ENCODE measurements at places on chromosomes 4 and X.

GRCh38 chr4:105815701-105816100, 79.6 kb upstream of the NPNT start:
- DNase-seq, result no peak

DNA sequence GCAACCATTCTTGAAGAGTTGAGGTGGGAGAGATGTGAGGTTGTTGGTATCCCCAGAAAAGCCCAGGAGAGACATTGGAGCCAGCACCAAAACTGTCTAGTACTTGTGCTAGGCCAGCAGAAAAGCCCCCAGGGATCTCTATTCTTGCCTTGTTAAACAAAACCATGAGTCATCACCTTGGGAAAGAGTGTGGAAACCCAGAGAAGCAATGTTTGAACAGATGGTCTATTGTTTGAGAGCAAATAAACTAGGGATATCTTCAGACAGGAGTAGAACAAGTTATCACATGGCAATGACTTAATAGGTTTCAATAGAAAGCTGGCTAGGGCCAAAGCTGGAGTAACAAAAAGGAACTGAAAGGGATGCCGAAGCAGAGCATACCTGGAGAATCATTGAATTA, 195.7 kb upstream of the CASK start:
- no peak for DNase-seq

- DNase-seq, result no peak
Measured at GRCh38 chrX:72037601-72038000, 94.1 kb downstream of the RTL5 start.

- DNase-seq, result no peak
Measured at GRCh38 chr4:17168571-17168970, 270.1 kb upstream of the LDB2 start.

GRCh38 chrX:106684207-106684606, 42.3 kb upstream of the RNF128 start:
- DNase-seq, result no peak

GRCh38 chr4:157791236-157791635, 381.6 kb downstream of the GASK1B start:
- no peak for DNase-seq

DNA sequence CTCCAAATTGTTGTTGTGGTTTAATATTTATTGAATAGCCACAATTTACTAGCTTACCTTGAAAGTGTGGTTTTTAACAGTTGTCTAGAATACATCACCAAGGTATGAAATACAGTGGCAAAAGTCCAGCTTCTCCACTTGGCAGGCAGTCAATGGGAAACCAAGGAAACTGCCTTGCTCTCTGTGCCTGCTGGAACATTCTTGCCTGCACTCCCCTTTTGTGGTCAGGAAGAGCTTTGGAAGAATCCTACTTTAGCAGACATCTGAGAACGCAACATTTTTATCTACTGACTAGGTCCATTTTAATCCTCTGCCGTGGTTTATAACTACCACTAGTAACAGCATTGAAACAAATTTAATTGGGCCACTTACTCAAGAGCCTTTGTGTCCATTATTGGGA, 64.5 kb downstream of the TENM3 start:
- peak; percentile 93 for DNase-seq

- DNase-seq, result no peak
Measured at GRCh38 chr4:155974476-155974749, 20.7 kb upstream of the CTSO start.

DNA sequence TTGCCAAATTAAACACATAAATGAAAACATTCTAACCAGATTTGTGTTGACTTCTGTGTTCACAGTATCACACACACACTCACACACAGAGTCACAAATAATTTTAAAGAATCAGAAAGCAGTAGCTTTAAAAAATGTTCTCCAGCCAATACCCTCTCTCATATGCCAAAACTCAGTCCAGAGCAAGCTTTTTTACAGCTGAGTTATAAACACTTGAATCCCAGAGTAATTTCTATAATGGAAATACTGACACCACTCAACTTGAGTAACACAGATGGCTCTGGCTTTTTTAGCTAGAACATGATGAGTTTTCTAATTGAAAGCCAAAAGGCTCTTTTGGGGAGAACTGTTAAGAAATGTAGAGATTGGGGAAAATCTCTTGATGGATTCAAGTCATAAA, 100.8 kb downstream of the DOCK11 start:
- DNase-seq, result no peak

DNA sequence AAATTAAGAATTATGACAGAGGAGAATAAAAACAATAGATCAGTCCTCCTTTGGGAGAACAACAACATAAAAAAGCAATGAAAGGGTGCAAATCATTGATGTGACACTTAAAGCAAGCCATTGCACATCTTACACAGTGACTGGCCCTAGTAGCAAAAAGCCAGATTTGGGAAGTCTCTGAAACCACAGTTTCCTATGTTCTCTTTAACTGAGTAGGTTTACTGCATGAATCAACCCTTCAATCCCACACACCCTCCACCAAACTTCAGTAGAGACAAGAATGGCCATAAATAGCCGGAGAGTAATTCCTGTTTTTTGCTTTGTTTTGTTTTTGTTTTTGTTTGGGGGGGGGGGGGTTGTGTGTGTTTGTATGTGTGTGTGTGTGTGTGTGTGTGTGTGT, 180.8 kb downstream of the VEGFC start:
- no peak for DNase-seq

GRCh38 chrX:12443534-12444098, 305.3 kb downstream of the FRMPD4 start:
- DNase-seq, result no peak

- DNase-seq, result peak; percentile 78
Measured at GRCh38 chr4:165325732-165326512, 1.5 kb upstream of the MSMO1 start.

DNA sequence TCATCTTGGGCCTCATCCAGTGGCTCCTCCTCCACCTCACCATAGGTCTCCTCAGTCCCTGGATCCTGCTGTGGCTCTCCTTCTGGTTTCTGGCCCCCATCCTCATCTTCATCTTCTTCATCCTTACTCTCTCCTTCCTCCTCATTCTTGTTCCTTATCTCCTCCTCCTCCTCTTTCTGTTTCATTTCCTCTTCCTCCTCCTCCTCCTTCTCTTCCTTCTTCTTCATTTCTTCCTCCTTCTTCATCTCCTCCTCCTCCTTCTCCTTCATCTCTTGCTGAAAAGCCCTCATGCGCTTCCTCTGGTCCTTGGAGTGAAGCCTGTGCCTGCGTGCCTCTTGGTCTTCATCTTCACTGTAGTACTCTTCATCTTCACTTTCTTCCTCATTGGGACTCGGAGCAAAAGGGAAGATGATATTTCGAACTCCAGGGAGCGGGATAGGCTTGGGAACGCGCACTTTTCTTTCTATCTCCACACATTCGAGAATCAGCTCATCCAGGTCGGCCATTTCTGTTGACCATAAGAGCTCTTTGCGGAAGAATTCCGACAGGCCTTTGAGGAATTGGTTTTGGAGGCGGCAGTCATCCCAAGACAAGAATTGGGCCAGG, 1.5 kb downstream of the RTL5 start:
- no peak for DNase-seq

- DNase-seq, result peak; percentile 10
Measured at GRCh38 chr4:71559957-71560571, 221.2 kb downstream of the SLC4A4 start.

- DNase-seq, result no peak
Measured at GRCh38 chr4:20311856-20312255, 60.2 kb downstream of the SLIT2 start.

DNA sequence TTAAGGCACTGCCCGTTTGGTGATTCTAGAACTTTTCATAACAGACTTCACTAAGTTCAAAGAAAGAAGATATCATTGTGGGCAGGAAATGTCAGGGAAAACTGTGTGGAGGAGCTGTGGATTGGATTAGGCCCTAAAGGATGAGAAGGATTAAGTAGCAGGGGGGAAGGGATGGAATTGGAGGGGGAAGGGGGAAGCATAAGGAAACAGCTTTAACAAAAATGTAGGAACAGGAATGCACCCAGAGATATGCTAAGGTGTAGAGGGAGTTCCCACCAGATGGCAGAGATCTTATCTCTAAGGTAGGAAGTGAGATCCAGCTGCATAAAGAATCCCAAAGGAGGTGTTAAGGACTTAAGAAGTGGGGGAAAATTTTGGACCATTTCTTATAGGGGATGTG, 114.5 kb downstream of the LARP7 start:
- DNase-seq, result no peak

- no peak for DNase-seq
Measured at GRCh38 chr4:38330936-38331335, 333.1 kb upstream of the KLF3 start.

DNA sequence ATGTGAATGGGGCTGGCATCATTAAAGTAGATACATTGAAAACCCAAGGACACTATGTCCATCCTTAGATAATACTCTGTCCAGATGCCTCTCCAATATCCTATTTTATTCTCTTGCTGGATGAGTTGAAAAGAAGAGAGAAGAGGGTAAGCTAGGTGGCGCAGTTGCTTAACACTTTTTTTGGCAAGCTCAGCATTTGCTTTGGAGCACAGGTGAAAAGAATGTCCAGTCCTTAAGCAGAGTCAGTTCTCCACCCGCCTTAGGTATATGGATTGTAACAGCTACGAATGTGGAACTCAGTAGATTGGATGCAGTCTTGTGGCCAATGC, 208.4 kb downstream of the NWD2 start:
- peak; percentile 76 for DNase-seq

DNA sequence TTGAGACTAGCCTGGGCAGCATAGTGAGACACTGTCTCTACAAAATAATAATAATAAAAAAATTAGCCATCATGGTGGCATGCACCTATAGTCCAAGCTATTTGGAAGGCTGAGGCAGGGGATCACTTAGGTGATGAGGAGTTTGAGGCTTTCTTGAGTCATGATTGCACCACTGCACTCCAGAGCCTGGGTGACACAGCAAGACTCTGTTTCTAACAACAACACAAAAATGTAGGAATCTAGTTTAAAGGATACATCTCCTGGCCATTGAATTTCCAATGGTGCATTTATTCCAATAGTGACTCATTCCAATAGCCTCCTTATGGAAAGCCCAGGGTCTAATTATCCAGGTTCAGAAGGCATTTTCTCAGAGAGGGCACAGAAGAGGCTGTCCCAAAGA, 21.9 kb upstream of the HERC6 start:
- DNase-seq, result no peak

GRCh38 chrX:33128048-33128805, 83.1 kb downstream of the DMD start:
- no peak for DNase-seq

DNA sequence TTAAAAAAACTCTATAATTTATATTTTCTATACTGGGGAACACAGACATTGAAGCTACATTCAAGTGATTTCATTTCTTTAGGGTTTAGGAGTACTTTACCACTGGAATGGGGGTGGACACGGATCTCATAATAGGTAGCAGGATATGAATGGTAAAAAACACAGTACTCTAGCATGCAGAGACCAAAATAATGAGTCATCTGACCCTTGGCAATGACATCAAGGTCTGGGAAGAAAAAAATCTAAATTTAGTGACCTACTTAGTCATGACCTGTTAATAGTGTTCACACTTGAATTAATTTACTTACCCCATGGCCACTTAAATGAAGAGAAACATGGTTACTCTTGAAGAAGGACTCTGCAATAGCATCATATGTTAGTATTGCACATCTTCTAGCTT, 187.9 kb downstream of the EPHA5 start:
- no peak for DNase-seq

DNA sequence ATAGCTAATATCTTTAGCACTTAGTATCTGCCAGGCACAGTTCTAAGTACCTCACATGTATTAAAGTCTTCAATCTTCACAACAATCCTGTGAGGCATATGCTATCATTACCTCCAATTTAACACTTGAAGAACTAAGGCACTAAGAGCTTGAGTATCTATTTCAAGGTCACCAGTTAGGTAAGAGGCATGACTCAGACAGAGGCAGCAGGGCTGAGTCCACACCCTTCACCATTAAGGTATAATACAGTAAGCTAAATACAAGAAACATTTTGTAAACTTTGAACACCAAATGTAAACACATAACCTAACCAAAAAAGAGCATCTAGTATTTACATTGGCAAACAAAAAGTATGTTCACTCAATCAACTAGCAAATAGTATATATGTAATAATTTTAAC, 1410.9 kb downstream of the PCDH18 start:
- no peak for DNase-seq

DNA sequence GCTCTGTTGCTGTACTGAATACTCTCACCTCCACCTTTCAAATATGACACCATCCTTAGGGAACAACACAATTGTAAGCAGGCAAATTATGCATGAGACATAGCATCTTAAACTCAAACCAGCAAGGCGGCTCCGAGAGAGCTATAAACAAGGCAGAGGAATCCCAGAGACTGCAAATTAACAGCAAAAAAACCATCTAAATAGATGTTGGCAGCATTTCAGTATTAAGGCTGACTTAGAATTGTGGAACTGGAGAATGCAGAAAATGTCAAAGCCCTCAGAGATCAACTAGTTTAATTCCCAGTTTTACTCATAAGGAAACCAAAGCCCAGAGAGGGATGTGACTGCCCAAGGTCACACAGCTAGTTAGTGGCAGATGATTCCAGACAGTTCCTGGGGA, 37.2 kb upstream of the SPANXC start:
- DNase-seq, result no peak

GRCh38 chr4:105805501-105806120, 89.7 kb upstream of the NPNT start:
- no peak for DNase-seq

GRCh38 chr4:184369871-184370270, 104.5 kb downstream of the IRF2 start:
- no peak for DNase-seq

DNA sequence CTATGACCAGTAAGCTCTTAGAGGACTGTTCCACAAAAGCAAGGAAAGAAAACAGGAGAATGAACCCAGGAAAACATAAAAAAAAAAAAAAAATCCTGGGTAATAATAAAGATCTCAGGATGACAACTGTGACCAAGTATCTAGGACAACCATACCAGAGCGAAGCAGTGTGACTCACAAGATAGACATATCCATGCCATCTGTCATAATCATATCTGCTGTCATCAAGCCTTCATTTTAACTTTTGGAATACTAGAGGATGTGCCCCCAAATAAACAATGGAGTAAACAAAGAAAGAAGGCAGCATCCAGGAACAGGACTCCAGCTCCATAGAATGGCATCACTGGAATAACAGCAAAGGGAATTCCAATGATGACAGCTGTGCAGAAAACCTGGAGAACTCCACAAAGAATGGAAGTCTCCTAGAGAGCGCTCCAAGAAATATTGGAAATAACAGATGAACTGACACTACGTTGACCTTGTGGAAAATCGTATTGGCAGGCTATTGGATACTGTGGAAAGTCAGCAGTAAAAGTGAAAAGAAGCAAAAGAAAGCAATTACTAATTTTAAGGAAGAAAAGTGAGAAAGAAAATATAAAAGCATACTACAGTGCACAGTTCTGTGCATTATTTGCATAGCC, 35.3 kb downstream of the HPGDS start:
- DNase-seq, result no peak

GRCh38 chrX:136646602-136647239, 1.2 kb upstream of the CD40LG start:
- no peak for DNase-seq
